M059J (cell line): ENCODE measurements at places on chromosomes 12 and 14.

DNA sequence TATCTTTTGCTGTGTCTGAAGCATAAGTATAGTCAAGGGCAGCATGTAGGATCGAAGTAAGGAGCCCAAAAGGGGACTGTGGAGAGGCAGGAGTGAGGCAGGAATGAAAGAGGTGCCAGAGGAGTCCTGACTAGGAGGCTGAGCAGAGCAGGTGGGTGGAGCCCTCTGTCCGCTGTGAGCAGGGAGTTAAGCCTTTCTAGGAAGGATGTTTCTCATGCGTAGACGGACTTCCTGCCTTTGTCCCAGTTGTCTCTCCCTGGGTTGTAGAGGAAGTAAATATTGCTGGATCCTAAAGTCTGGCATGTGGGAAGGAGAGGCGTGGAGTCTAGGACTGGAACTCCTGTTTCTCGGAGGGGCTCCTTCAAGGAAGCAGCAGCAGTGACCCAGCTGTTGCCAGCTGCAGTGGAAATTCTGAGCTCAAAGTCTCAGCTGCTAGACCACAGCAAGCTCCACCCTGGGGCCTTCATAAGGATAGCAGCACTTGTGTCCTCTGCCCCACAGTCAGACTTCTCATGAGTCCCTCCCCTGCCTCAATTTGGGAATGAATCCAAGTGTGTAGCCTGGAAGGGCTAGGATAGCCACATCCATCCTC is 44.0 kb downstream of the RBMS2 start:
- DNase-seq: no peak

- DNase-seq: peak; percentile 26
Observed at GRCh38 chr12:76552343-76552938, 7.1 kb downstream of the OSBPL8 start.

DNA sequence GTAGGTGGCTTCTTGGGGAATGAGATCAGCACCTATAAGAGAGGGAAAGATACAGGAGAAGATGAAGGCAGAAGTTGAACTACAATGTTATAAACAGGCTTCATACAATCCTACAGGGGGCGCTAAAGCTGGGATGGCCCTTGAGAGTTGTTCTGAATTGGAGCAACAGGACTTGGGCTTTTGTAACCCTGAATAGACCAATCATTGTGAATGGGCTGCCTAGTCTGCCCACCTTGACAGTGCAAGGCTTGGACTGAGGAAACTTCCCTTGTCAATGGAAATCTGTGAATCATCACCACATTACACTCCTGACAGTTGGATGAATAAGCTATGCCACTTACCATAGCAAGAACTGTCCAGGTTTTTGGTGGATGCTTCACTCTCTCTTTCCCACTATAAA is 306.1 kb downstream of the KCNC2 start:
- DNase-seq: no peak

DNA sequence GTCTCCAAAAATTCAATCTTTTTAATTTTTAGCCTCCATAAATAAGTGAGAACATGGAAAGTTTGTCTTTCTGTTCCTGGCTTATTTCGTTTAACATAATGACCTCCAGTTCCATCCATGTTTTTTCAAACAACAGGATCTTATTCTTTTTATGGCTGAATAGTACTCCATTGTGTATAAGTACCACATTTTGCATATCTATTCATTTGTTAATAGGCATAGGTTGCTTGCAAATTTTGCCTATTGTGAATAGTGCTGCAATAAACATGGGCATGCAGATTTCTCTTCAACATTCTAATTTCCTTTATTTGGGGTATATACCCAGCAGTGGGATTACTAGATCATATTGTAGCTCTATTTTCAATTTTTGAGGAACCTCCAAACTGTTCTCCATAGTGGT is 16.1 kb upstream of the PAH start:
- DNase-seq: no peak

DNA sequence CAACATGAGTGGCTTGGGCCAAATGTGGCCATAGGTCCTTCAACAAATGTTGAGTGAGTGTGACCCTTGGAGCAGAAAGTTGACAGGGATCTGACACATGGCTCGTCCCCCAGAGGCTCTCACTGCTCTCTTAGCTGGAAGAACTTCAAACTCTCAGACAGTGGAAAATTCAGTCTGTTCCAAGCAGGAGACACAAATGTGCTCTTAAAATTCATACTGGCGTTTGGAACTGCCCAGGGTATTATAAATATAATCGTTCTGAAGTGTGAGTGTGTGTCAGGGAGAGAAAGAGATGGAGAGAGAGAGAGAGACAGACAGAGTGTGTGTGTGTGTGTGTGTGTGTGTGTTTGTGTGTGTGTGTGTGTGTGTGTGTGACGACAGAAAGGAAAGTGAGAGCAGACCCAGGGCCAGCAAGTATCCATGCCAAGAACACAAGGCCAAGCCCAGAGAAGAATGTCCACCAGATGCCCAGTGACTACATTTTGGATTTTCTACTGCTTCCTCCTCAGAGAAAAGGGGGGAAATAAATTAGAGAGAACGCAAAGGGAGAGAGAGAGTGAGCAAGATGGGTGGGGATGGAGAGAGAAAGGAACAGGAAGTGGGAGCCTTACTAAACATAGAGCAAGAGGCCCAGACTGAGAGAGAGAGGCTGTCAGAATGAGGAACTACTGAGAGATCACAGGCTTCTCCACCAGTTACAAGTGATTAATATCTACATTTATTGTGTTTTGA is 193.6 kb upstream of the NUDT4 start:
- DNase-seq: no peak

GRCh38 chr12:94227066-94227465 is 78.7 kb downstream of the PLXNC1 start:
- DNase-seq: no peak

DNA sequence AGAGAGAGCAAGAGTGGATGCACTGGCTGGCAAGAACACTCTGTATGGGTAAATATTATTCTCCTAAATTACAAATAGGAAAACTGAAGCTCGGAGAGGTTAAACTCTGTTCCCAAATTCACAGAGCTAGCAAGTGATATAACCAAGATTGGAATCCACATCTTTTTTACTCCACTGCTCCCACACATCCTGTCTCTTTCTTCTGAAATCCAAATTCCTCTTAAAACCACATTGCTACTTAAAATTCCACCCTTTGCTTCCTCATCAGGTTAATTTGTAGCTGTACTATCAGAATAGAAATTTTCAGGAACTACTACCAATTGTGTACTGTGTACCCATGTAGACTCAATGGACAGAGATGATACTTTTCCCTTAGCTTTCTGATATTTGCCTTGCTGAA is 74.4 kb downstream of the ARMH4 start:
- peak; percentile 68 for DNase-seq

- DNase-seq: no peak
Observed at GRCh38 chr14:83706231-83706954, 1823.6 kb upstream of the FLRT2 start.

DNA sequence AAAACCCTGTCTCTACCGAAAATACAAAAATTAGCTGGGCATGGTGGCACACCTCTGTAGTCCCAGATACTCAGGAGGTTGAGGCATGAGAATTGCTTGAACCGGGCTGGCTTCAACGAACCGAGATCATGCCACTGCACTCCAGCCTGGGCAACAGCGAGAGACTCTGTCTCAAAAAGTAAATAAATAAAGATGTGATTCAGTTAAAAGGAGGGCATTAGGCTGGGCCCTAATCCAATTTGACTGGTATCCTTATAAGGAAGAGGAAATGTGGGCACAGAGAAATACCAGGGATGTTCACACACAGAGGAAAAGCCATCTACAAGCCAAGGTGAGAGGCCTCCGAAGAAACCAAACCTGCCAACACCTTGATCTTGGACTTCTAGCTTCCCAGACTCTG is 10.1 kb upstream of the DCAF4 start:
- peak; percentile 91 for DNase-seq
